ENCODE measurements at places on chromosomes 12 and 14.

DNA sequence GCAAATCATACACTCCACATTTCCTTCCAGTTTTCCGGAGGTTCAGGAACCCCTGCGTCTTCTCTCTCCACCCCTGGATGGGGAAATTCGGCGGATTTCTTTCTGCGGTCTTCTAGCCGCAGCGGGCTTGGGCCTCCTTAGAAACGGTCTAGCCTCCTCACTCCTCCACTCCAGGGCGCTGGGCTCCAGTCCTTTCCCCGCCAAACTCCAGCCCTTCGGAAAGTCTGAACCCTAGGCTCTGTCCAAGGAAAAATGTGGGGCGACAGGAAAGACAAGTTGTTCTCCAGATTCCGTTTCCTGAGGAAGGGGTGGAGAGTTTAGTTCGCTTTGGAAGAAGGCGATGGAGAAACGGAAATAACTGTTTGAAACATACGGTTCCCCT lies 1.4 kb upstream of the HOXC10 start:
- DNase-seq = no peak

- no peak for DNase-seq
Observed at GRCh38 chr12:39267886-39268285, 175.0 kb downstream of the KIF21A start.

DNA sequence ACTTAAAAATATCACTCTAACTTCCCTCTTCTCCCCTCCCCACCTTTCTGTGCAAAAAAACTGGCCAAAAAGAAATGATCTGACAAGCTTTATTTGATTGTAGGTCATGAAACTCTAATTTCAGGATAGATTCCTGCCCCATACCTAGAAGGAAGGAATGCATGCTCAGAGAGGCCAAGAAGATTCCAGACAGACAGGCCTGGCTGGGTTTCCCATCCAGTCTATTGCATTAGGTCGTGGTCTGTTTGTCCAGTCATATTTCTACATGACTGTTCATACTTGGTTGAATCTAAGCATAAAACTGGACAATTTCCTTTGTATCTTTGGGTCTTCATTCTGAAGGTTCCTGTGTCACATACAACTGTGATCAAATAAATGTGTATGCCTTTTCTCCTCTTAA lies 20.0 kb upstream of the SLC15A5 start:
- DNase-seq = no peak

- DNase-seq = no peak
Observed at GRCh38 chr14:50531595-50532501, 521 bp downstream of the MAP4K5 start.

DNA sequence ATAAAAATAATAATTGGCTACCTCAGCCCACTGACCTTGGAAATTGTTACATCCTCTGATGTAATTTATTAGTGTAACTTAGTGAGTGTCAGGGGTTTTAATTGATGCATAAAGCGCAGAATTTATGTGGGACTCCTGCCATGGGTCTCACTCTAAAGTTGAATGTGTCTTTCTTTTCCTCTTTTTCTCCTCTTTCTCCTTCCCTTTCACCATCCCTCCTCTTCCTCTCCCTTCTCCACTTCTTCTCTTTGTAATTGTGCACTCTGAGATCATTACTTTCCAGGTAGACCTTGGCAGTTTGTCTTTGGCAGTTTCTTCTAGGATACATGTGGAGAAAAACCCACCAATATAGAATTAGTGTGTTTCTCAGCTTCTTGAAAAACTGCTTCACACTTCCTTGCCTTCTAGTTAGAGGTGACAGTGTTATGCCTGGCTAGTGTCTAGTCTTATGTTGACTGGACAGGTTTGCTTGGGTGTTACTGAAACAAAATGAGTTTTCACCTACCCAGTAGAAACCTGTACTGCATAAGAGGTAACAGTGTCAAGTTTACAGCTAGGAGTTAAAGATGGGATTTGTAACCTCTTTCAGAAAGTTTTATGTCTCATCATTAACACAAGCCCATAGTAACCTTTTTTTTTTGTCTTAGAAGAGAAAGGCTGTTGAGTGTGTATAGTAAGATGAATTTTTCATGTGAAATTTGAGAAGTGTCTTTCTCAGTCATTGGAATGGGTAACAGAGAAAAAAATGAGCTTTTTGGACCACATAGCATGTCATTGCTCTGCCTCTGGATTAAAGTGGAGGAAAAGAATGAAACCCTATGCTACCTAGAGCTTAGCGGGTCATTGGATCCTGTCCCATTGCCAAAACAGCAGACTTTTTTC lies 18.6 kb downstream of the PELI2 start:
- DNase-seq = no peak

DNA sequence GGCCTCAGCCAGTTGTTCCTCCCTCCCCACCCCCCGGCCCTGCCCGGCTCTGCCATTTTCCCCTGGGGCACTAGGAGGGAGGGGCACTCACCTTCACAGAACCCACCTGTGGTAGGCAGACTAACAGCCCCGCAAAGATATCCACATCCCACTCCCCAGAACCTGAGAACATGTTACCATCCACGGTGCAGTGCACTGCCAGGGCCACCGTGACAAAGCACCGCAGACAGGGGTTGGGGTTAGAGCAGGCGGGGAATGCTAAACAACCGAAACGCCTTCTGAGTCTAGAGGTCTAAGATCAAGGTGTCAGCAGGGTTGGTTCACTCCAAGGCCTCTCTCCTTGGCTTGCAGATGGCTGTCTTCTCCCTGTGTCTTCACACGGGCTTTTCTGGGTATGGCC lies 57.4 kb upstream of the NCOR2 start:
- DNase-seq = no peak

GRCh38 chr12:83958997-83959396 lies 953.6 kb downstream of the SLC6A15 start:
- DNase-seq = no peak

DNA sequence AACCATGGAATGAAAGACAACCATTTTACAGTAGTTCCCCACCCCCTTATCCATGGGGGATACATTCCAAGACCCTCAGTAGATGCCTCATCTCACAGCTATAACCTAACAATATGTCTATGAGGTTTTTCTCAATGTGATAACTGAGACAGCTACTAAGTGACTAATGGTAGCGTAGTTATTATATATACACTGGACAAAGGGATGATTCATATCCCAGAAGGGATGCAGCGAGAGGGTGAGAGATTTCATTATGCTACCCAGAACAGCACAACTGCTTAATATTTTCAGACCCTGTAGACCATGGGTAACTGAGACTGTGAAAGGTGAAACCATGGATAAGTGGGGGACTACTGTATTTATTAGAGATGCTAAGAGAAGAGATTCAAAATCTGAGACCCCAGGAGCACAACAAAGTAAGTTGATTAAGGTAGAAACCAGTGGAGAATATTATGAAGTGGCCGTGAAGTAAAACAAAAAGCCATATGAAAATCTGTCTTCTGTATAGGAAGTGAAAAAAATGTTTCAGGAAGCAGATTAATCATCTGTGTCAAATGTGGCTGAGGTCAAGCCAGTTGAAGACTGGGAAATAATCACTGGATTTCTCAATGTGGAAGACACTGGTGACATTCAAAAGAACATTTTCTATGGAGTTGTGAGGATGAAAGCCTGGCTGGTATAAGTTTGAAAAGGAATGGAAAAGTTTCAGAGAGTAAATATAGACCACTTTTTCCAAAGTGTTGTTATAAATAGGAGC lies 77.2 kb downstream of the RPL10L start:
- peak; percentile 27 for DNase-seq

GRCh38 chr12:91604897-91605296 lies 422.3 kb upstream of the DCN start:
- DNase-seq = no peak

DNA sequence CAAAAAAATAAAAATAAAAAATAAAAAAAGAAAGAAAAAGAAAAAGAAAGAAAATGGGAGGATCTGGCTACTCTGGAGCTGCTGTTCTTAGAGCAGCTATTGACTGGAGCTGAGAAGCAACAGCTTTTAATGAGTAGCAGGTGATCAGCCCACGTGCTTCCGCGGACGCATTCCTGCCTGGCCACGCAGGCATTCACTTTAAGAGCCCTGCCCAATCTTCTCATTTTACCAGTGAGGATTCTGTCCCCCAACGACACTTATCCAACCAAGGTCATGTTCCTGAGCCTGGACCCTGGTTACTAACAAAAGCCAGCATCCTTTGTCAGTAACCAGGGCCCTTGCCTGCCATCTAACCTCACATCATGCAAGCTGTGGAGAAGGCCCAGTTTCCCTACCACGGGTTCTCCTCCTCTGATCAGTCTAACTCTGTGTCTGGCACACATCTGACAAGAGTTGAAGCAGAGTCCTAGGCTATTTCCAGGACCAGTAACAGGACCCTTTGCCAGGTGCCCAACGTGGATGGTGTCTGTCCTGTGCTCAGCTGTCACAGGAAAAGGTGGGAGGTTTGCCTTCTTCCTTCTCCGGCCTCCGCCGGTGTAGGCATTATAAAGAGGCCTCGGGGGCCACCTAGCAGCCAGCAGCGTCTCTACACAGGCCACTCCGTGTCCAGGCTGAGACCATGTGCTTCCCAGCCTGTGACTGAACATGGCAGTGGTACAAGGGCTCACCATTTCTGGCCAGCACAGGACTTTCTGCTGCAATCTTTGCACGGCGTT lies 60.9 kb upstream of the GPATCH2L start:
- DNase-seq = peak; percentile 49

DNA sequence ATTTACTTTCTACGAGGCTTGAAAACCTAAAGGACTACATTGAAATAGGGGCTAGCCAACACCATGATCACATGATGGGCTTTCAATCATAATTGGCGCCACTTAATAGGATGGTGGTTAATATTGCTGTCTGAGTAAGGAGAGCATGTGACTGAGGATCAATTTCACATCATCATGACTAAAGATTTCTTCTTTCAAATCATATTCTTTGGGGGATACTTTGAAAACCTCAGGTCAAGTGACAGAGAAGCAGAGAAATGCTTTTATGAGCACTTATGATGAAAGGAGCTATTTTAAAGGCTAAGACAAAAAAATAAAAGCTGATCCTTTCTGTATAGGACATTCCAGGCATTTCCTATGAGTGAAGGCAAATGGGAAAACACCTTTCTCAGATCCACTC lies 42.9 kb upstream of the KRAS start:
- DNase-seq = no peak

DNA sequence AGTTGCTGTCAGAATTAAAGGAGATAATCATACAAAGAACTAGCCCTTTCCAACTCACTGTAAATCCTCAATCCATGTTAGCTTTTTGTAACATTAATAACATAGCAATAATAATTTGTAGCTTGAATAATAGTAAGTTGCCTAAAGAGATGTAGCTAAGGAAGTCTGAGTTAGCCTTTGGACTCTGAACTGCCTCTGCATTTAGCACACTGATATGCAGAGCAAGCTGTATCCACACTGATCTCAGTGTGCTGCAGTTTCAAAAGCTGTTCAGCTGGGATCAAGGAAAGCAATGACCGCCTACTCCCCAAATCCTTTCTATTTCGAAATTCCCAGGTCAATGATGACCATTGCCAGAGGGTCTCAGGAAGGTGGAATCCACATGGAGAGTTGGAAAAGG lies 99.3 kb upstream of the IFNG-AS1 start:
- DNase-seq = no peak

DNA sequence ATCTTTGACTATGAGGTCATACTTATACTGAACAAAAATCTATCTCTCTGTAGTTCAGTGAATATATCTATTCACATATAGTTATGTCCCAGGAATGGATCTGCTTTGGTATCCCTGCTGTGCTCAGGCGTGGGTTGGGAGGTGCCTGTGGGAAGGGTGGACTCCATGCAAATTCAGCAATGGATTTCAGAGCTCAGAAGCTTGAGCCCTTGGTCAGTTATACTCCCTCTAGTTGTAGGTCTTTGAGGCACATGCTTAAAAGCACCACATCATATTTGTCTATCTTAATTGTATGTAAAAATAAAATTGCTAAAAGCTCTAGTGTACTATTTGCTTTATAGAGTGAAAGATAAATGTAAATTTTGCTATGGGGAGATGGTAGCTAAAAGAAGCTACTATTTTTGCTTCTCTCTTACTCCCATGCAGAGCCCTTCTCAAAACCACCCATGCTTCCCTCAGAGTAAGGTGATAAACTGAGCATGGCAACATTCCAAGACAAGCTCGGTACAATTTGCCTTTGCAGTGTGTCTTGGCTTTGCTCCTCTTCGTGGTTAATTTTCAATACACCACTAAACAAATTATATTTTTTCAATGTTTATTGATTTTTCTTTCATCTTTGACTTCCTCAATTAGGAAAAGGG lies 54.9 kb downstream of the SLC16A7 start:
- DNase-seq = no peak

GRCh38 chr14:52948836-52949235 lies 2.0 kb downstream of the FERMT2 start:
- DNase-seq = no peak

- no peak for DNase-seq
Observed at GRCh38 chr14:64954491-64955240, 12.1 kb upstream of the GPX2 start.

GRCh38 chr14:100022772-100023451 lies 42.3 kb upstream of the EVL start:
- no peak for DNase-seq

DNA sequence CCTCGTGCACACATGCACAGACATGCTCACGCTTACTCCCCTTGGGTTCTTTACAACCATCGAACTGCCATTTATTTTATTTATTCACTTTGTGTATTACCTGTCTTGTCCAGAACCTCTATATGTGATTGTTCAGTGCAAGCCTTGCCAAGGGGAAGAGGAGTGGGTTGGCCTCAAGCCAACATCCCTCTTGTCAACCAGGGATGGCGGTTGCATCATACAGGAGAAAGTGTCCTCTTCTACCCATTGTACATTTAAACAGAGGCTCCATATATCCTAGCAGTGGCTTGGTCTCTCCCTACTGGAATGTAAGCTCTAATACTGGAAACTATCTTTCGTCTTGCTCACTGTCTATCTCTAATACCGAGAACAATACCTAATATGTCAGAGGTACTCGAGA lies 108.4 kb downstream of the C12orf42 start:
- no peak for DNase-seq

GRCh38 chr12:122738571-122738970 lies 7.9 kb upstream of the HCAR1 start:
- no peak for DNase-seq

- no peak for DNase-seq
Observed at GRCh38 chr12:108519558-108519957, 4.5 kb downstream of the FICD start.

DNA sequence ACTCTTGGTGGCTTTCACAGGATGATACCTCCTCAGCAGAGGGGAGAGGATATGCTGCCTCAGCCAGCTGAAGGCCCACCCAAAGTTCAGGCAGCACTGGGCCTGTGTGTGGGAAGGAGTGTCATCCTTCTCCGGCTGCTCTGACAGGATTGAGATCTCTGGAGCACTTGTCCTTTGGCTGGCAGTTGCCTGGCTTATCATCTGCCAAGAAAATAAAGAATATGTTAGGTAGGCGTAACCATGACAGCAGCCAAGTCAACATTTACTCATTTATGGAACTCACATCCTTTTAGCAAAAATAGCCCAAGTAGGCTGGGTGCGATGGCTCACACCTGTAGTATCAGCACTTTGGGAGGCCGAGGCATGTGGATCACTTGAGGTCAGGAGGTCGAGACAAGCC lies 68.5 kb downstream of the PPFIBP1 start:
- DNase-seq = peak; percentile 90
